ENCODE measurements at places on chromosomes 6 and 20. TPM values are rescaled to one million over a fixed set of nuclear protein-coding genes. Genes with fewer than 3 reads are reported as not detected.
A peak's percentile ranks its signal among the peaks of the same experiment; 100 is the strongest.

Gene FERMT1
- total RNA-seq, result 1.7 TPM

Gene ENPP5
- total RNA-seq, result under 0.01 TPM

Gene TRERF1
- total RNA-seq, result 6.7 TPM

- no peaks in the 10 kb centered on the region for H3K27me3 ChIP-seq
- H3K36me3 ChIP-seq, result no peaks in the 10 kb centered on the region
- no peak for DNase-seq
- no peak overlapping the region for H3K4me3 ChIP-seq
These were observed 3.7 kb downstream of the TIAM2 start for GRCh38 chr6:154998855-154999254.

DNA sequence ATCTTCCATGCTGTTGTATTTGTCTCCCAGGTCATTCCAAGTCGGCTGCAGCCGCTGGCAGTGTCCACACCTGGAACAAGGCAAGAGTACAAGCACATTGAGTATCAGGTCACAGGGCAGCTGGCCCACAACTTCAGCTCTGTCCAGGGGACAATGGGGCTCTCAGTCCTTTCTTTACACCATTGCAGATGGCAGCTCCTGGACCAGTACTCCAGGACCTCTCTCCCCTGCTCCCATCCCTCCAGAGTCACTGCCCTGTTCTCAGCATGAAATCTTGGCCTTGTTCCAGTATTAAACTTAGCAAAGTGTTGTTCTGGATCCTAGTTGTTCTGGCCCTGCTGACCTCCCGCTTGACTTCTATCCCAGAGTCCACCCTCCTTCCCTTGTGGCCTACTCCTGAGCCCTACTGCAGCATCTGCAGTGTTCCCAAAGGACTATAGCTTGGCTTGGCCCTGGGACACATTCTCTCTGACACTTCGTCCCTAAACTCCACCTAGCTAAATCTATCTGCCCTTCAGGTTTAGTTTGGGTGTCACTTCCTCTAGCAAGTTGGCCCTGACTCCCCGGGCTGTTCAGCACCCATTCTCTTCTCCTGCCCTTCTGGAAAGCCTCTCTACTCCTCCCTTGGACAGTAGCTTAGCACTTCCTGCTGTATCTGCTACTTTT, 5.8 kb downstream of the TXNDC5 start:
- peaks cover 6% of the 10 kb centered on the region for H3K4me1 ChIP-seq
- H3K36me3 ChIP-seq, result peaks cover 43% of the 10 kb centered on the region
- H3K4me3 ChIP-seq, result no peak overlapping the region
- DNase-seq, result no peak

DNA sequence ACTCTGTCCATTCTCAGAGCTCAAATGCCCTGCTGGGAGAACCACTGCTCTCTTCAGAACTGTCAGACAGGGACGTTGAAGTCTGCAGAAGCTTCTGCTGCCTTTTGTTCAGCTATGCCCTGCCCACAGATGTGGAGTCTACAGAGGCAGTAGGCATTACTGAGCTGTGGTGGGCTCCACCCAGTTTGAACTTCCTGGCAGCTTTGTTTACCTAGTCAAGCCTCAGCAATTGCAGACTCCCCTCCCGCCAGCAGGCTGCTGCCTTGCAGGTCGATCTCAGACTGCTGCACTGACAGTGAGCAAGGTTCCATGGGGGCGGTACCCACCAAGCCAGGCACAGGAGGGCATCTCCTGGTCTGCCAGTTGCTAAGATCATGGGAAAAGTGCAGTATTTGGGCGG, 21.8 kb upstream of the UFL1 start:
- DNase-seq, result no peak
- no peaks in the 10 kb centered on the region for H3K36me3 ChIP-seq
- no peaks in the 10 kb centered on the region for H3K4me1 ChIP-seq
- H3K27me3 ChIP-seq, result no peaks in the 10 kb centered on the region

GRCh38 chr6:150886155-150886554, 20.7 kb downstream of the MTHFD1L start:
- no peak for DNase-seq
- peak overlapping the region; percentile 66 for H3K27ac ChIP-seq
- H3K27me3 ChIP-seq, result no peaks in the 10 kb centered on the region

DNA sequence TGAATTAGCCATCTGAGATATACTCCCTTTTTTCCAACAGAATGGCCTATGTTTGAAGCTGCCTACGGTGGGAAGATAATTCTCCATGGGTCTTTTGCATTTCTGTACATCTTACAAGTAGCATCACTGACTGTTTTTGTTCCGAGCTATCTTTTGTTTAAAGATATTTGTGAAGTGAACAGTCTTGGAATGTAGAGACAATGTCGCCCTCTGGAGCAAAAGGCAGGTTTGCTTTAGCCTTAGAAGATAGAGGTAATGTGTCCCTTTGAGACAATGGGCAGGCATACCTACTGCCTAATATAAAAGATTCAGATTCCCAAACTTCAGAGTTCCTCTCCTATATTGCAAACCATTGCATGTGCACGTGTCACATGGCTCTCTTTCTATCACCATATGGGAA, 347.8 kb upstream of the CNR1 start:
- H3K36me3 ChIP-seq, result no peaks in the 10 kb centered on the region
- no peak for DNase-seq
- no peaks in the 10 kb centered on the region for H3K4me1 ChIP-seq

DNA sequence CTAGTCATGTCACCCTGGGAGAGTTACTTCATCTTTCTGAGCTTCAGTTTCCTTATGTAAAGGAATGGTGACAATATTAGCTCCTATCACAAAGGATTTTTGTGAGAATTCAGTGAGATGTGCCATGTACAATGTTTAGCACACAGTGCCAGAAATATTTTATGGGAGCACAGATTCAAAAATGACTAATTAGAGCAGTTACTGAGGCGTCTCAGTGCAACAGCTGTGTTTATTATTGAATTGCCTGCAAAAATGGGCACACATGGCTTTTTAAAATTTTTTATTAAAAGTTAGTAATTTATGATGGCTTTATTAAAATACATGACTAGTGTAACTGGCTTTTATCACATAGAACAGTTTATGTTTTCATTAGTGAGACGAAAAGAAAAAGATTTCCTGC, 134.3 kb upstream of the AHI1 start:
- DNase-seq, result no peak
- H3K36me3 ChIP-seq, result no peaks in the 10 kb centered on the region
- no peak overlapping the region for H3K27ac ChIP-seq
- no peak overlapping the region for H3K4me3 ChIP-seq
- H3K27me3 ChIP-seq, result no peaks in the 10 kb centered on the region
- H3K4me1 ChIP-seq, result no peaks in the 10 kb centered on the region

- peak overlapping the region; percentile 66 for H3K4me3 ChIP-seq
- H3K27ac ChIP-seq, result no peak overlapping the region
- no peaks in the 10 kb centered on the region for H3K27me3 ChIP-seq
- H3K36me3 ChIP-seq, result peaks cover 2% of the 10 kb centered on the region
These were observed 25.4 kb downstream of the HLA-F start for GRCh38 chr6:29748391-29749307.

- H3K27ac ChIP-seq, result no peak overlapping the region
- no peak for DNase-seq
- peak overlapping the region; percentile 47 for H3K4me3 ChIP-seq
- no peaks in the 10 kb centered on the region for H3K4me1 ChIP-seq
These were observed 9.2 kb upstream of the DEFB113 start for GRCh38 chr6:49978332-49979226.

GRCh38 chr6:26199057-26199772, 112.0 kb downstream of the HFE start:
- H3K27me3 ChIP-seq, result no peaks in the 10 kb centered on the region
- DNase-seq, result peak; percentile 97
- H3K36me3 ChIP-seq, result no peaks in the 10 kb centered on the region
- H3K4me1 ChIP-seq, result no peaks in the 10 kb centered on the region

DNA sequence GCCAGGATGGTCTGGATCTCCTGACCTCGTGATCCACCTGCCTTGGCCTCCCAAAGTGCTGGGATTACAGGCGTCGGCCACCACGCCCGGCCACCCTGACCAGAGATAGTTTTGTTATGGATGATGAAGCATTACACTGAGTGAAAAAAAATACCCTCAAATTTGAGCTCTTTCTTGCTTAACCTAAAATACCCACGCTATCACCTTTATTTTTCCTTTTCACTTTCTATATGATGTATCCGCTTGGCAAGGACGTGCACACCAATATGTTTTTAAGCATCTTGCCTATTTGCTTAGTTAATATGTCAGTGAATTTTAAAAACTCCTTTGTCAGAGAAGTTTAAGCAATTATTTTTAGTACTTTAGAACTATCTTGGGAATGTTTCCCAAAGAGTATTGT, 150.4 kb downstream of the INSM1 start:
- H3K36me3 ChIP-seq, result no peaks in the 10 kb centered on the region
- H3K27ac ChIP-seq, result no peak overlapping the region
- peaks cover 2% of the 10 kb centered on the region for H3K4me1 ChIP-seq
- H3K27me3 ChIP-seq, result no peaks in the 10 kb centered on the region
- no peak for DNase-seq

DNA sequence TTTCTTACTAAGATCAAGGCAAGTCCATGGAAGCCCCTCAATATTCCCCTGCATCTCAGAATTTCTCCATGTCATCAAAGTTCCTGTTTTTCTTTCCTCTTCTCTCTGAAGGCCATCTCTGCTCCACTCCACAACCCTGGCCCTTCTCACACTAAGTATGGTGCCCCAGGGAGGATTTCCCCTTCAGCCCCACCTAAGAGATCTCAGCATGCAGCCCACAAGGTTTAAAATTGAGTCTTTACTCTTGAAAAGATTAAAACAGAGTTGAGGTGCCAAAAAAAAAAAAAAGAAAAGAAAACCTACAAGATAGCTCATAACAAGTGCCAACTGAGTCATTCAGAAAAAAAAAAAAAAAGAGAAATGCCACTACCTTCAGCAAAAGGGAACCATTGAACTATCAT, 36.5 kb upstream of the TNFAIP3 start:
- no peaks in the 10 kb centered on the region for H3K4me1 ChIP-seq
- H3K36me3 ChIP-seq, result no peaks in the 10 kb centered on the region
- no peak for DNase-seq
- peaks cover 2% of the 10 kb centered on the region for H3K27me3 ChIP-seq
- no peak overlapping the region for H3K27ac ChIP-seq

- DNase-seq, result no peak
- peaks cover 6% of the 10 kb centered on the region for H3K4me1 ChIP-seq
- H3K36me3 ChIP-seq, result no peaks in the 10 kb centered on the region
- H3K27ac ChIP-seq, result no peak overlapping the region
- H3K4me3 ChIP-seq, result no peak overlapping the region
These were observed 71.9 kb upstream of the ZNFX1 start for GRCh38 chr20:49349694-49350252.

- H3K36me3 ChIP-seq, result no peaks in the 10 kb centered on the region
- H3K4me1 ChIP-seq, result peaks cover 10% of the 10 kb centered on the region
- no peak overlapping the region for H3K4me3 ChIP-seq
- DNase-seq, result peak; percentile 27
- no peak overlapping the region for H3K27ac ChIP-seq
These were observed 85.5 kb upstream of the ZNF217 start for GRCh38 chr20:53678990-53679596.

- H3K4me3 ChIP-seq, result no peak overlapping the region
- no peaks in the 10 kb centered on the region for H3K4me1 ChIP-seq
- H3K27ac ChIP-seq, result no peak overlapping the region
- DNase-seq, result no peak
- no peaks in the 10 kb centered on the region for H3K27me3 ChIP-seq
- H3K36me3 ChIP-seq, result no peaks in the 10 kb centered on the region
These were observed 26.9 kb downstream of the CLVS2 start for GRCh38 chr6:123022975-123023374.

DNA sequence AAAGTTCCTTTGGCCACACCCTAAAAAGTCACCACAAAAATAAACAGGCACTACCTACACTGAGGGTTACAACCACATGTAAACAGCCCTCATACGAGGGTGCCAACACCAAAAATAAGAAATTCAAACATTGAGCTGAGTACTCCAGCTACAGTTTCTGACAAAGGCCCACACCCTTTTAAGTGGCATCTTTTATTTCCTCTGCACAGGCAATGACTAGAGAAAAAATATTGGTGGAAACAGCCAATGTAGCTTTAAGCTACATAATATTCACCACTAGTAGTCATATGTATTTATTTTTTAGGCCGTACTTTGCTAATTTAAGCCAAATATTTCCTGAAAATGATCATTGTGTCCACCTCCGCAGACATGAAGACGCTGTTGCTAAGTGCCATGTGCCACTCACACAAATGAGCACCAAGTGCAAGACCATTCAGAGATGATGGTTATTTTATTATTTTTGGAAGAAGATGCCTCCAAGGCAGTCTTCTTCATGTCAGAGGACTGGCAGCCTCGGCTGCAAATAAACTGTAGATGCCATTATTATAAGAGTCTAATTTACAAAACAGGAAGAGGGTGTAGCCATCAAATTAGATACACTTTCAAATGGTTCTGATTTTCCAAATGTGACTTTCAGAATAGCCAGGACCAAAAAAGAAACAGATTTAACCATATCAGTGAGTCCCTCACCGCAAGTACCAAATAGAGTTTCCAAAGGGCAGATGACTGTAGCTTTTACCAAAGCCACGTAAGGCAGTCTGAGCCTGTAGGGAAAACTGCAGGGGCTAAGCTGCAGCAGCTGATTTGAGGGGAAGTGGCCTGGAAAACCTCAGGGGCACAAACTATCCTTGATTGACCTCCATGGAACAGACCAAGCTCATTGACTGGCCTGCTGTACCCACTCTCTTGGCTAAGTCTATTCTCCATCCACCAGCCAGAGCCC, 13.4 kb downstream of the CYP24A1 start:
- H3K27ac ChIP-seq, result no peak overlapping the region
- peaks cover 39% of the 10 kb centered on the region for H3K27me3 ChIP-seq
- H3K4me1 ChIP-seq, result no peaks in the 10 kb centered on the region
- no peak for DNase-seq
- H3K36me3 ChIP-seq, result no peaks in the 10 kb centered on the region
- H3K4me3 ChIP-seq, result no peak overlapping the region

DNA sequence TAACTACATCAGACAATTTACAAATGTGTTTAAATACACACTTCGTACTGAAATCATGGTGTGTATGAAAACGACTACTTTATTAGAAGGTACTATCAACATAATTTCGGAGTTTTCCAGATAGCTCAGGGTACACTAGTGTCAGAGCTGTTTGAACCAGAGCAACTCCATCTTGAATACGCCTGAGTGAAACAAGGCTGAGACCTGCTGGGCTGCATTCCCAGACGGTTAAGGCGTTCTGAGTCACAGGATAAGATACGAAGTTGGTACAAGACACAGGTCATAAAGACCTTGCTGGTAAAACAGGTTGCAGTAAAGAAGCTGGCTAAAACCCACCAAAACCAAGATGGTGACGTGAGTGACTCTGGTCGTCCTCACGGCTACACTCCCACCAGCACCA, 167.6 kb downstream of the THBS2 start:
- peaks cover 4% of the 10 kb centered on the region for H3K4me1 ChIP-seq
- DNase-seq, result no peak
- no peaks in the 10 kb centered on the region for H3K27me3 ChIP-seq
- H3K36me3 ChIP-seq, result no peaks in the 10 kb centered on the region
- no peak overlapping the region for H3K4me3 ChIP-seq
- H3K27ac ChIP-seq, result no peak overlapping the region

All from IMR-90 (cell line).